ENCODE measurements at places on chromosomes 7 and 10.

GRCh38 chr7:26413007-26413691, 121.5 kb downstream of the SNX10 start:
- peak; percentile 96 for DNase-seq

DNA sequence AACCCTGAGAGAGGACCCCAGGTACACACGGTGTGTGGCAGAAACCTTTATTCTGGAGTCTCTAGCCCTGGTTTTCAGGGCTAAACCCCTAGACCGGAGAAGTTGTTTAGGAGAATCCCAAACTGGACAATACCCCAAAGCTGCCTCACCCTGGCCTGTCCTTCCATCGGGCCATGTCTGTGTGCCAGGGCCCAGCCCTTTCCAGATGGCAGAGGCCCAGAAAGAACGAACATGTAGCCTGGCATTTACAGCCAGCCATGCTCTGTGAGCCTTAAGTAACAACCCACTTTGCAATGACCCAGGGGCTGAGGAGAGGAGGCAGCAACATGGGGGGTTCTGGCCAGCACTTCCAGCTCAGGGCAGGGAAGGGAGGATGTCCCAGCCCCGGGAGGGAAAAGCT, 142.1 kb downstream of the NEURL1 start:
- DNase-seq = no peak

- DNase-seq = no peak
These were observed 17.1 kb downstream of the SEPTIN7 start for GRCh38 chr7:35817930-35818329.

- DNase-seq = no peak
These were observed 72.4 kb upstream of the EBF3 start for GRCh38 chr10:130036296-130037065.

- DNase-seq = no peak
These were observed 165.8 kb downstream of the CFTR start for GRCh38 chr7:117645481-117646165.

Data from NCI-H1092 (cell line).